Activated naive CD4-positive, alpha-beta T cell treated with anti-CD3 and anti-CD28 coated beads for 36 hours (primary cell): ENCODE measurements at places on chromosomes 6 and 20.

DNA sequence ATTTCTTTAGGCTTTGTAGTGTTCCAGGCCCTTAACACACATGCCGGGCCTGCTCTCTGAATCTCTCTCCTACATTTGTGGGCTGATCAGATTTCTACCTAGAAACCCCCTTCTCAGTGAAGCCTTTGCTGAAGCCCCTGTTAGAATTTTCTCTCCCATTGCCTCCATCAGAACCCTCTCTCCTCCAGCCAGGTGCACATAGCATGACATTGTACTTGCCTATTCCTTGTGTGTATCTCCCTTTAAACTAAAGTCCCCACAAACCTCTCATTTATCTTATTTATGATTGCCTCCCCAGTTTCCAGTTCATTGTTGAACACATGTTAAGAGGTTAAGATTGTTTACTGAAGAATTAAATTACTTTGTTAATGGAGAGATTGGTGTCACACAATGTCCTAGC lies 325.5 kb upstream of the CITED2 start:
- no peak for DNase-seq

GRCh38 chr20:51594236-51595057 lies 51.9 kb upstream of the NFATC2 start:
- no peak for DNase-seq

DNA sequence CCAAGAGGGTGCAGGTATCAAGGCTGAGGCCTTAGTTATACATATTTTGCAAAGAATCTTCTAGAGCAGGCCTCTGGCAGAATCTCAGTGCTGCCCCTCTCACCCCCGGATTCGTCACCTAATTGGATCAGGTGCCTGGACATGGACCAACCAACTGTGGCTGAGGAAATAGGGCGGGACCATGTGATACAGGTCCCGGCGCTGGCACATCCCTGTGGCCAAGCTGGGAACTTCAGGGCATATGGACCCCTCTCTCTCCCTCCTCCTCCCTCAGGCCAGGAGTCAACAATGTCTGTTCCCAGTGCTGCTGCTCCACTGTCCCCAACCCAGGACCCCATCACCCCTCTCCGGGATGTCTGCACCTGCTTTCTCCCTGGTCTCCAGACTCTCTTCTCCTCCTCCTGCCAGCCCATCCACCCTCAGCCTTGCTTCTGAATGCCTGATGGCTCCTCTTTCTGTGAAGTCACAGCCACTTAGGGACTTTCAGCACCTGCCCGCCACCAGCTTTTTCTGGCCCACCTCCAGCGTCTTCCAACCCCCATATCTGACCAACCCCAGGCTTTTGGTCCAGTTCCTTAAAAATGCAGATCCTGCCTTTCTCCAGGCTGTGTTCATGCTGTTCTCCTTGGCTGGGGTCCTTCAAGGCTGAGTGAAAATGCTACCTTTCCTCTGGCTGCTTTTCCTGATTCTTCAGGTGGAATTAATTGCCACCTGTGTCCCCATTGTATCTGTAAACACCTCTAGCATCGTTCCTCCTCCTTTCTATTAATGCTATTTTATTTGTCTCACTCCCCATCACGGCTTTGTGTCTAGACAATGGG lies 19.0 kb upstream of the MLN start:
- no peak for DNase-seq

GRCh38 chr6:139161169-139161568 lies 26.3 kb downstream of the HECA start:
- peak; percentile 75 for DNase-seq

- no peak for DNase-seq
Observed at GRCh38 chr6:119717942-119718341, 368.4 kb upstream of the MAN1A1 start.

GRCh38 chr6:39493777-39494176 lies 171.3 kb upstream of the KCNK16 start:
- no peak for DNase-seq

GRCh38 chr6:138161338-138162110 lies at the start of gene ARFGEF3:
TSS of gene ARFGEF3 (plus strand) at chr6:138161939. CDS start at chr6:138162087, 148 bp downstream.
- peak; percentile 70 for DNase-seq

- peak; percentile 92 for DNase-seq
Observed at GRCh38 chr6:33312361-33313104, 1.3 kb downstream of the TAPBP start.

DNA sequence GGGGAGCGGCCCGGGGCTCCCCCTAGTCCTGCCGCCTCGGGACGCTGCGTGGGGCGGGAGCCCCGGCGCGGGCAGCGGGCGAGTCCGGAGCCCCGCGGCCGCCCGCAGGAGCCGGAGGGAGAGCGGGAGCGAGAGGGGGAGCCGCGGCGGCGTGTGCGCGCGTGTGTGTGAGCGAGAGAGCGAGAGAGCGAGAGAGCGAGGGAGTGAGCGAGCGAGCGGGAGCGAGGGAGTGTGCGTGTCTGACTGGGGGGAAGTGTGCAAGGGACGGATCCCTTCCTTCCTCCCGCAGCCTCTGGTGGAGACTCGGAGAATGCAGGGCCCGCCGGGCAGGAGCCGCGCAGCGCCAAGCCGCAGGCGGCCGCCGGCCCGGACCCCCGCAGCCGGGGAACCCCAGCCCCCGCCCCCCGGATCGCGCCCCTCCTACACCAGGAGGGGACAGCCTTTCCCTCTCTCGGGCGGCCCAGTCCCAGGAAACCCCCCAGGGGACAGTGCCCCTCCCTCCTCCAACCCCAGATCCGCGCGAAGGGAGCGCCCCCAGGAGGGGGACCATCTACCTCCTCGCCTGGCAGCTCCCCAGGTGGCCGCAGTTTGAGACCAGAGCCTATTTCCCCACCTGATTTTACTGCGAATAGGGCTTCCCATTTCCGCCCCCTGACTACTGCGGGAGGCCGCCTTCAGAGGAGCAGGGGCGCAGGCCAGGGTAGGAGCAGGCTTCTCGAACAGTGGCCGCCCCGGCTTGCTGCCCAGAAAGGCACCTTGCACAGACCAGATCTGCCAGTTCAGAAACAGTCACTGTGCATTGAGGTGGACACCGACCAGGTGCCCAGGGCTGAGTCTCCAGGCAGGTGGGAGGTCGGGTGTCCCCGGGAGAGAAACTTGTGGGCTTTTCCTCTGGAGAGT lies at the start of gene CDH22:
Gene CDH22 (minus strand): TSS at position 241 of the 900 bp plus-strand sequence. CDS start 57,204 bp downstream, outside the sequence.
- DNase-seq = peak; percentile 59

DNA sequence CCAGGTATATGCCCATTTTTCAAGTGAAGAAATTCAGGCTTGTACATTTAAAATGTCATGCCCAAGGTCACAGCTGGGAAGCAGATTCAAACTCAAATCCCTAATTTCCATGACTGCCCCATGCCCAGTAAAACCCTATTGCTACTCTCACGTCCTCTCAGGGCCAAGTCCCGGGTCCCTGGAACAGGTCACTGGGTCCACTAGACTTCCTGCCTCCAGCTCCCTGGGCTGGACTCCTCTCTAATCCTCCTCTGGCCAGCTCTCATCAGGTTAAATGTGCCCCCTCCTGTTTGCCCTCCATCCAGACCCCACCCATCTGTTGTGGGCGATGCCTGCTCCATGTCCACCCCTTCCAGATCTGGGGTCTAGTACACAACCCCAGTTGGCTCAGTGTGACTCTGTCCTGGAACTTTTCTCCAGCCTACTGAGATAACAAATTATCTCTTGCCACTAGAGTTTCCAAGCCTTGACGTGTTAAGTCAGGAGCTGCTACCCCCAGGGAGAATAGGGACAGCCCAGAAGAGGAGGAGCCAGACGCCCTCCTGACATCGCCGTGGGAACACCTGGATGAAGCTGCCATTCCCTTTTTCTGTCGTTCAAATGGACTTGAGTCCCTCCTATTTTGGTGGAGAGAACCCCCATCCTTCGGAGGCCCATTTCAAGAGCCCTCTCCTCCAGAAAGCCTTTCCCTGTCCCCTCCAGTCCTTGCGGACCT lies 3.7 kb upstream of the SPDEF start:
- DNase-seq = no peak

DNA sequence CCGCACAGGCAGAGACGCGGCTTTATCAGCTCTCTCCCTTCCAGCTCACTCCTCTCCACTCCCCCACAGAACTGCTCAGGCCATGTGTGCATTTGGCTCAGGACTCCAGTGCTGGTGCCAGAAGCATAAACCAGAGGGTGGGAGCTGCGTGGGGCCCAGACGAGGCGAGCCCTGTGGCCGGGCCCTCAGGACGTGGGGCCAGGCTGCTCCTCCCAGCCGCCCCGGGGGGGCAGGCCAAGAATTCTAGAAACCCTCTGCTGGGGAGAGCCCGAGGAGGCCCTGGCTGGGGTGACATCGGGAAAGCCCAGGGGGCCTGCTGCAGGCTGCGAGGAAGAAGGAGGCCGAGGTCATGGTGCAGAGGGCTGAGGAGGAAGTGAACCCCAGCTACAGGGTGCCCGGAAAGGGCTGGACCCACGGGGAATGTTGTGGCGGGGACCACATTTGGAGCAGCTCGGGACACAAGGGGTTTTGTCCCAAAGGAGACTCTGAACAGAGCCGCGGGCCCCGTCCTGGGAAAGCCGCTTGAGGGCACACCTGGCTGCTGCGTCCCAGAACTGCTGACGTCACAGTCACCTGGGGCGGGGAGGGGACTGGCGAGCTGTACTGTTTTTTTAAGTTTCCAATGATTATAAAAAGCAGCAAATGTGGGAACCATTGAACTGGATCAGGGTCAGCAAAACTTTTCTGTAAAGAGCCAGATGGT lies 107.1 kb downstream of the BANF2 start:
- no peak for DNase-seq

GRCh38 chr6:78709021-78709420 lies 158.3 kb upstream of the IRAK1BP1 start:
- DNase-seq = no peak

DNA sequence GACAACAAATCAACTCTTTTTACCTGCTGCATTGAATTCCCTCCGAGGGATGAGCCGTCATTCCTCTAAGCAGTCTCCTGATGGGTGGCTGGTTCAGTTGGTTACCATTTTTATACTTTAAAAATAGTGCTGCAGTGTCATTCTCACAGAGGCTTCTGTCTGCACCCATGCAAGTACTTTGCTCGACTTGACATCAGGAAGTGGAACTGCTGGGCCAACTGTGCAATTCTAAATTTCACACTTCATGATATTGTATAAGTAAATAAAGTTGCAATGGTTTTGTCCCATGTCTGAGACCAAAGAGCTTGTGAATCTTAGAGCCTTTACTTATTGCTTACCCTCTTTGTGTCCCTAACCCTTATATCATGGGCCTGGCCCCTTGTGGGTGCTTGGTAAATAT lies 2.5 kb downstream of the BTN3A1 start:
- no peak for DNase-seq

DNA sequence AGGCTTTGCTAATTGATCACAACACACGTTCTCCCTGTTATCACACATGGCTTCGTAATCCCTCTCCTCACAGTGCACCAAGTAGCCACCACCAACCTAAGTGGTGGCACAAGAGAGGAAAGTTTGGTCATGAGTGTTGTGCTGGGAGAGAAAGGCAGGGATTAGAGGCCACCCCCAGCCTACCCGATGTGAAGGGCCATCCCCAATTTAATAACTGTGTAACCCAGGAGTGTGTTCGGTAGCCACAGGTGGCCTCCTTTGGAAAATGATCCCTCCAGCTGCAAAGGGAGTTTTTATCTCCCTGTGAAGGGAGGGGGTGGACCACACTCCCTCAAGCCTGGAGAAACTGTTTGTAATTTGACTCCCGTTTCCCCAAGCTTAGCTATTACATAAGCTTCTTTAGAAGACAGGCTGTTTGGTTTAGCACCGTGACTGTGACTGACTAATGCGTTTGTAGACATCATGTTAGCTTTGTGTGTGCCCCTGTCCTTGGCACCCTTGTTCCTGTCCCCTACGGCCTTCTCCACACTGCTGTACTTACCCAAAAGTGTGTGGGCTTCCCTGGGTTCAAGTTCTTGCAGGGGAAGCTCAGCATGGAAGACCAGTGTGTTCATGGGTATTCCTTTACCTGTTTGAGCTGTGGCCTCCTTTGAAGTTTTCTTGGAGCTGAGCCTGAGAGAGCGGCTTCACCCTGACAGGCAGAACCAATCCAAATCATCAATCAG lies 20.6 kb downstream of the PPP1R16B start:
- DNase-seq = no peak

GRCh38 chr6:2976571-2977085 lies 5.3 kb upstream of the SERPINB6 start:
- DNase-seq = no peak

DNA sequence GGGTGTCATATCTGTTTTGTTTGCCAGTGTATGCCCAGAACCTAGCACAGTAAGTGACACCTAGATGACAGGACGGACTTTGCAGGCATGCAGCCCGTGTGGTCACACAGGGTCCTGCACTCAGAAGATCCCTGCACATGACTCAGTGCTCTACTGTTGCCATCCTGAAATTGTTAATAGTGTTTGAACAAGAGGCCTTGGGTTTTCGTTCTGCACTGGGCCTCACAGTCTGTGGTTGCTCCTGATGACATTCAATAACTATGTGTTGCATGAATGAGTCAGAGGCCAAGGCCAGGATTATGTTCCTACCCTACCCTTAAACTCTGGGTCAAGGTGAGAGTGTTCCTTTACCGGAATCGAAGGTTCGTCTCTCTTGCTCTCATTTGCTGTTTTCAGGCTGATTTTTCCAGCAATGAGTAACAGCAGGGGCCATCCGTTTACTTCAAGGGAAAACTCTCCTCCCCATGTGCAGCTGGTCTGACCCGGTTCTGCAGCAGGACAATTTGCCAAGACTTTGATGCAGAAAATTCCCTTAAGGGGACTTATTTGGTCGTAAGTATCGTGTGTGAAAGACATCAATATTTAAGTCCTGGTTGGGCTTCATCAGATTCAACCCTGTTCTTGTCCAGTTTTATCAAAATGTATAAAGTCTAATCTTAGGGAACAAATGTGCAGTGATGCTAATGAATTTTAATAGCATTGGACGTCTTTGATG lies 13.0 kb upstream of the PFDN4 start:
- no peak for DNase-seq

GRCh38 chr6:14128746-14129145 lies 11.2 kb downstream of the CD83 start:
- DNase-seq = no peak

GRCh38 chr20:12788632-12789299 lies 220.0 kb upstream of the SPTLC3 start:
- no peak for DNase-seq

DNA sequence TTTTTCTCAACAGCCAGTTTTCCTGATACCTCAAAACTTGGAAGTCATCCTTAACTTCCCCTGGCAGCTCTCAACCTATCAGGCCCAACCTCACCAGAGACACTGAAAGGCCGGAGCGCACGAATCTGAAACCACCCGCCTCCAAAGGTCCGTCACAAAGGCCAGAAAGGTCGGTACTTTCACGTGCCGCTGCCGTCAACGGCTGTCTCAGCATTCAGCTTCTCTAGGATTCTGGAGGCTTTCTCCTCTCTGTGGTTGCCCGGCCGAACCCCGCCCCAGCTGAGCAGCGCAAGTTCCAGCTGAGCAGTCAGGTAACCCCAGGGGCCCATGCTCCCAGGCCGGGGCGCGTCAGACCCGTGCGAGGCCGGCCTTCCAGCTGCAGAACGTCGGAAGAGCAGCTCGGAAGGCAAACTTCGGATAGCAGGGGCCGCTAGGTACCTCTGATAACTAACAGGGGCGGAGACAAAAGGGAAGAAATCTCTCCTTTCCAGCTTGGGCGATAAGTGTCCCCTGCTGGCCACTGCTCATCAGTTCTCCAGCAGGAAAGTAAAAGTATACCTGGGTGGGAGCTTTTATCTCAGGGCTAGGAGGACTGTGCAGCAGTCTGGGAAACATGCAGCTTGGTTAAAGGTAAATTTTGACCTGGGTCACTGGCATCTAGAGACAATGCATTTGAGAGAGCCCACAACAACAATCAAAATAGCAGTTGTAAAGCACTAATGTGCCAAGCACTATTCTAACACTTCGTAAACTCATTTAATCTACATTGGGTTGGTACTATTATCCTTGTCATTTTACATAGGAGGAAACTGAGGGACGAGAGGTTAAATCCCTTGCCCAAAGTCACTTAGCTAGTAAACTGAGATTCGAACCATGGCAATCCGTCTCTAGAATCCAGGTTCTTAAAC lies 16.1 kb downstream of the ZSCAN12 start:
- peak; percentile 68 for DNase-seq
